ENCODE measurements at places on chromosomes 1 and 21. TPM values are rescaled to one million over a fixed set of nuclear protein-coding genes. Genes with fewer than 3 reads are reported as not detected.
A peak's percentile ranks its signal among the peaks of the same experiment; 100 is the strongest.

GRCh38 chr21:45109831-45110492 is 35.6 kb downstream of the ADARB1 start:
- DNase-seq, result peak; percentile 39

GRCh38 chr1:214165850-214166374 is 115.0 kb upstream of the SMYD2 start:
- no peak for DNase-seq

DNA sequence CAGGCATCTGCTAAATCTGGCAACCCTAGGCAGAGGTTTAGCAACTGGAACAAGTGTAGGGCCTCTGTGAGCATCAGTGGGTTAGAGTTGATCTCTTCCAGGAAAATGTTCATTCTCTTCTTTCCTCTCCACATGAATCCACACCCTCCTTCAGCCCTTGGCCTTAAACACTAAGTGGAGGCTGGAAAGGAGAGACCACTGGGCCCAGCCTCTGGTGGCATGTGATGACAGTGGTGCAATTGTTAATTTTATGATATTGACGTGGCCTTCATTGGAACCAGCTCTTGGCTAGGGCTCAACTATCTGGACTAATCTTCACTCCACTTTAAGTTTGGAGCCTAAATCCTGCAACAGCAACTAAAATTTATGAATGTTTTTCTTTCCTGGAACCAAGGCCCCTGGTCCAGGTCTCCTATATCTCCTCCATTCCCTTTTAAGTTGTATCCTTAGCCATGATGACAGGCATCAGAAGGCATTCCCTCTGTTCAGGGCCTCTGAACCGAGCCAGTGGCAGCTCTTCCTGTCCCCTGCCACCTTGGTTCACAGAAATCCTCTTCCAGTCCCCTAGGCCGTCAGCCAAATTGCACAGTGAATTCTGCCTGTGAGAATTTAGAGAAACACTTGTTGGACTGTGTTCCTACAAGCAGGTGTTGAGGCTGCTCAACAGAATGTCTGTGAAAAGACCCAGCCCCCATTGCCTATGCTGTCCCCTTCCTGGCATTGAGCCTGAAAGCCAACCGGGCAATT is 132.2 kb downstream of the PSMG1 start:
- no peak for DNase-seq

- no peak for DNase-seq
Observed at GRCh38 chr1:89640440-89640839, 7.5 kb downstream of the LRRC8C start.

ESPN gene
- not detected for total RNA-seq

Measured in Daoy (cell line).